GM03348 (cell line): ENCODE measurements at places on chromosomes 2 and 18.

DNA sequence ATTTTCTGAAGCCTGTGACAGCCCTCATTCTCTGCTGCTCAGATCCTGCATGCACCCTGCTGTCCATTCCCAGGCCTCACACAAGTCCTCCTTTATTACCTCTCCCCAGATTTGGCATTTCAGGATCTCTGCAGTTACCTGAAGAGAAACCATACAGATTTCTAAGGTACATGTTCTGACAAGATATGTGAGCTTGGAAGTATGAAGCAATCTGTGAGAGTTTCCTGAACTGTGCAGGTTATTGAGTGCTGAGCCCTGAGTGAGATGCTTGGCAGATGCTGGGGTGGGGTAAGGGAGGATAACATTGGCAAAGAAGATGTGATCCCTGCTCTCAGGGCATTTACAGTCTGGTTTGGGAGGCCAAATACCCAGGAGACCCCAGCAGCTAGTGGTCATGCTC is 122.1 kb upstream of the STPG4 start:
- DNase-seq: no peak

GRCh38 chr2:191114403-191114886 is 36.3 kb downstream of the STAT4 start:
- peak; percentile 13 for DNase-seq

DNA sequence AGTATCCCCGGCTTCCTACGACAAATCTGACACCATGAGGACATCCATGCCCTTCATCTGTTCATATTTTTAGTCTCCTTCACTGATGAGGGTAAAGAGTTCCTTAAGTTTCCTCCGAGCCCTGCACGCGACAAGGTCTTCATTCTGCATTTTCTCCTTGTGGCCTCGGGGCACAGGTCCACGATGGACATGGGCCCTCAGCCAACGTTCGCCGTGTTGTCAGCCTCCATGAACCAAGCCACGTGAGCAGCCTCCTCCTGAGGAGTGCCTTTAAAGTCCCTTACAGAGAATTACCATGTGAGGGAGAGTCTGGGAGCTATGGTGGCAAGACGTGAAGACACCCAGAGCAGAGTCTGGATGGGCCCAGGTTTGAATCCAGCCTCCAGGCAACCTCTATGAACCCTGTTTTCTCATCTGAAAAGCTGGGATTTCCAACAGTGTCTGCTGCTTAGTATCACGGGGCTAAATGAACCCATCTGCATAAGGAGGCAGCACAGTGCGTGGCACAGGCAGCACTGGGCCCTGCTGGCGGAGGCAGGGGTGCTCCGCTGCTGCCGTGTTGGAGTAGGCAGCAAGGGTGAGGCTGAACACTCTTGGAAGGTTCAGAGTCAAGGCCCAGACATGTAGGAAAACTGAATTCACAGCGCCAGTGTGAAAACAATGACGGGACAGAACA is 54.1 kb downstream of the EIPR1 start:
- no peak for DNase-seq

GRCh38 chr2:20352230-20352578 is 1.6 kb upstream of the PUM2 start:
- DNase-seq: no peak

- no peak for DNase-seq
Observed at GRCh38 chr18:48293954-48294898, 115.0 kb downstream of the ZBTB7C start.

- DNase-seq: peak; percentile 42
Observed at GRCh38 chr2:172230889-172231401, 128.2 kb upstream of the DLX2 start.

DNA sequence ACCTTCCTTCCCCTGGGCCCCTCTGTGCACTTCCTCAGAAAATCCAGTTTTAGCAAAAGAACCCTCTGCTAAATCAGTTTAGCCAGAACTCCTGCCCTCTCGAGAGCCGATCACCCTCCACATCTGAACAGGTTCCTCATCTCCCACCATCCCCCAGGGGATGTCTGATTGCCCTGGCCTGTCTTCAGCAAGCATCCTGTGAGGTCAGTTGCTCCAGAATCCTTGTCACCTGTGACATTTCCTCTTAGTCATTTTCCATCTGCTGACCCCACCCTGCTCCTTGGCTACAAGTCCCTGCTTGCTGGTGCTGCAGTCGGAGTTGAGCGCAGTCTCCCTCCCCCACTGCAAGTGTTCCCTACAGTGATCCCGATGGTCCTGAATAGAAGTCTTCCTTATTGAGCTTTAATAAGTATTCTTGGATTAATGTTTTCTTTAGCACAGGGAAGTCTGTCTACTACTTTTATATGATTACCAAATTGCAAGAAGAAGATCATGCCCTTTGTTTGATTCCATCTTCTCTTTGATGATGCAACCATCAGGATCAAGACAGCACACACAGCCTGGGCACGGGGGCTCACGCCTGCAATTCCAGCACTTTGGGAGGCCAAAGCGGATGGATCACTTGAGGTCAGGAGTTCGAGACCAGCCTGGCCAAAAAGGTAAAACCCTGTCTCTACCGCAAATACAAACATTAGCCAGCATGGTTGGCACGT is 30.9 kb upstream of the UBE2F start:
- DNase-seq: no peak

DNA sequence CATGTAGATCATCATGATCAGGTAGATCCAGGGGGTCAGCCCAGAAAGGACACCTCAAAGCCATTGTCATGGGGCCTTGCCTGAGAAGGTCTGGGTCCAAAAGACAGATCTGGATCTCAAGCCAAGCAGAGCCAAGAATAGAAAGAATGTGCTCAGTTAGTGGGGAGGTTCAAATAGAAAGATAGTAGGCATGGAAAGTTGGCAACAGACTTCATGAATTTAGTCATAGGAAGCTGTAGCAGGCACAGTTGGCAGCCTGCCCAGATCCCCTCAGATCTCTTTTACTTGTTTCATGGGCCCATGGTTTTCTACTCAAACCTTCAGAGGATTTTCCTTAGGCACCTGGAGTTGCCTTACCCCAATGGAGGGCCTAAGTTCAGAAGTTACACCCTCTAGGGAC is 767.0 kb downstream of the SLC4A3 start:
- DNase-seq: no peak
